ENCODE measurements at places on chromosomes 7 and 10.

DNA sequence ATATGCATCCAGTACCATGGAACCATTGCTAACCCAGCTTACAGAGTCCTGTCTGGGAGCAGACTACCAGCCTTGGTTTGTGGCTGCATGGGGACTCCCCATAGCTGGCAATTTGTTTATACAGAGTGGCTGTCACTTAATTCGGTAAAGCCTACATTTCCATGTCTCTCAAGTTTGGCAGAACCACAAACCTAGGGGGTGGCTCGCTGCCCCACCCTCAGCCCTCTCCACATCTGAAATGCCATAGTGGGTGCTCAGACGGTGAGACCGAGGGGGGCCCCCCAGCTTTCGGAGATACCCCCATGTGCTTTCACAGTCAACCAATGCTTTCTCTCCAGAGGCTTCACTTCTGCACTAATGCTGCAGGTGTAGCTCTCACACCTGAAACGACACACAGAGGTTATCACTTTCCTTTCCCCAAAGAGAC, 75.5 kb upstream of the KAT6B start:
- DNase-seq, result no peak

GRCh38 chr7:54898659-54899340, 120.0 kb upstream of the EGFR start:
- DNase-seq, result no peak

DNA sequence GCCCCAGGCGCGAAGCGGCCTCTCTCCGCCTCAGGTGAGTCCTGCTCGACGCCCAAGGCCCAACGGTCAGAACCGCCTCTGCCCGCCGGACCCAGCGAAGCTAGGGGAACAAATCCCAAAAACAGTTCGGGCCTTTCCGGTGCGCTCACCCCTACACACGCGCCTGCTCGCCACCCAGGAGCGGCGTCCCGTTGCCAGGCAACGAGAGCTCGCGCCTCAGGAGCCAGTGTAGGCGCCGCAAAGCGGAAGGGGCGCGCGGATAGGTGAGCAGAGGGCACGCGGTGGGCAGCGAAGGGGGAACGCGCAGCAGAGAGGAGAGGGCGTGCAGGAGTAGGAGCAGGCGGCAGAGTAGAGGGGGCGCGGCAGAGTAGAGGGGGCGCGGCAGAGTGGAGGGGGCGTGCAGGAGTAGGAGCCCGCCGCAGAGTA, at the start of the genes DYDC1 and DYDC2:
TSS of gene DYDC1 (minus strand) at position 193 of the 426 bp plus-strand sequence. CDS start 4,154 bp downstream, outside the sequence.
TSS of gene DYDC2 (plus strand) at position 219 of the 426 bp plus-strand sequence. CDS start 5,663 bp downstream, outside the sequence.
- peak; percentile 54 for DNase-seq

DNA sequence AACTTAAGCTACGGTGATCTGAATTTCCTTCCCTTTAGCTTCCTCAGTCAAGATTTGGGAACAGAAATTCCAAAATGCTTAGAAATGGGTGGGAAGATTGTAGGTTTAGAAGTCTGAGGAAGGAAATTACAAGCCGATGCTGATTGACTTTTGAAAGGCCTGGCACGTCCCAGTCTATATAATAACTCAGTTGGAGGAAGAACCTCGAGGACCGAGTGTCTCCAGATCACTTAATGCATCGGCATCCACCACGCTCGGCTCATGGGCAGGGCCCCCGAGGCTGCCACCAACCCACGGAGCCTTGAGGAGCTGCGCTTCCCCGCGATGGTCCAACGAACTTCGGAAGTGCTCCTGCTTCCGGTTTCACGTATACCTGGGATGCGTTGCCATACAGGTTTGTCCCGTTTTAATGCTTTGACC, 10.4 kb upstream of the SP8 start:
- DNase-seq, result no peak

- no peak for DNase-seq
Observed at GRCh38 chr7:91628742-91629141, 251.8 kb downstream of the MTERF1 start.

DNA sequence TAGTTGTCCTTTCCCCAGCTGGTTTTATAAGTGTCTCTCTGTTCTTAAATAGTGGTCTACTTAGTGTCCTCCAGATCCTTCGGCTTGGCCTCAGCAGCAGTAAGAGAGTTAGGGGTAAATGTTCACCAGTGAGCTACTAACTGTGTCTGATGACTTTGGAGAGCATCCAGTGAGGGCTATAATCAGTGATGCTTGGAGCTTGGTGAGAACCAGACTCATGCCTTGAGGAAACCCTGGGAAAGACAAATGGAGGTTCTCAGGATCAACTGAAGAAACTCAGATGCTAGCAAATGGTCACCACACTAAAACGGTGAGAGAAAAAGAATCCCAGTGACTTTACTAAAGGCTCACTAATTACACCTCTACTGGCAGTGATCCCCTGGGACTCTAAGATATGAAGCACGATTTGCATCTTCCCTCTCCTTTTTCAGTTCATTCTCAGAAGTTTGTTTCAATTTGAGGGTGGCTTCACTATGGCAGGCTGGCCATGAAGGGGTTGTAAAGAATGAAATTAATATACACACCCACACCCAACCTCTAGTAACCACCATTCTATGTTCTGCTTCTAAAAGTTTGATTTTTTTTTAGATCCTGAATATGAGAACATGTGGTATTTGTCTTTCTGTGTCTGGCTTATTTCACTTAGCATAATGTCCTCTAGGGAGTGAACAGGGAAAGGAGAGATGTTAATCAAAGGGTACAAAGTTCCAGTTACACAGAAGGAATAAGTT, 177.9 kb downstream of the PDE1C start:
- no peak for DNase-seq

DNA sequence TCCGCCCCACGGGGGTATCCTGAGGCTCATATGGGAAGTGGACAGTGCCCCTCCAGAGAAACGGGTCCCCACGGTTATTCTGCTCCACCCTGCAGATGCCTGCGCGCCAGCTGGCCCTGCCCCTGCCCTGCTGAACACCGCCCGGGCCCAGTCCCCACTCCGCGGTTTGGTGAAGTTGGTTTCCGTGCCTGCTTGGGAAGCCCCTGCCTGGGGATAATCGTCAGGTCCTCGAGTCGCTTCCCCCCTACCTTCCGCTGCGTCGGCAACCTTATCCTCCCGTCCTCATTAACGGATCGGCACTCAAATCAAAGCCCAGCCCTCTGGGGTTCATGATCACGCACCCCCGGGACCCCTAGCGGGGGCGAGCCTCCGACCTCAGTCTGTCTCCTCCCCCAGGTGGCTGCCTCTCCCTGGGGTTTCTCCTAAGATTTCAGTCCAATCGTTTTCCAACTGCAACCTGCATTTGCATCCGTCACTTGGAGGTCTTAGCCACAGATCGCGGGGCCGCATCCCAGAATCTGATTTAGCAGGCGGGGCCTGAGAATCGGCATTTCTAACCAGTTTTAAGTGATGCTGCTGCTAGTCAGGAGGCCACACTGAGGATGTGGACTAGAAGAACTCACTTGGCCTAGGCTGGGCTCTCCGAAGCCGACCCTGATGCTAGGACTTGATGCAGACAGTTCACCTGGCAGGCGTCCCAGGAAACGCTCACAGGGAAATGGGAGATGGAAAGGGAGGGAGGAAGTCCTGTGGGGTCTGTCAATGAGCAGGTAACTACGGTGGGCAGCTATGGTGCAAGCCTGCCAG, 27.6 kb downstream of the WDR86 start:
- DNase-seq, result no peak

- DNase-seq, result no peak
Observed at GRCh38 chr7:26441002-26441521, 149.4 kb downstream of the SNX10 start.

- no peak for DNase-seq
Observed at GRCh38 chr10:22346096-22346661, 883 bp downstream of the SPAG6 start.

DNA sequence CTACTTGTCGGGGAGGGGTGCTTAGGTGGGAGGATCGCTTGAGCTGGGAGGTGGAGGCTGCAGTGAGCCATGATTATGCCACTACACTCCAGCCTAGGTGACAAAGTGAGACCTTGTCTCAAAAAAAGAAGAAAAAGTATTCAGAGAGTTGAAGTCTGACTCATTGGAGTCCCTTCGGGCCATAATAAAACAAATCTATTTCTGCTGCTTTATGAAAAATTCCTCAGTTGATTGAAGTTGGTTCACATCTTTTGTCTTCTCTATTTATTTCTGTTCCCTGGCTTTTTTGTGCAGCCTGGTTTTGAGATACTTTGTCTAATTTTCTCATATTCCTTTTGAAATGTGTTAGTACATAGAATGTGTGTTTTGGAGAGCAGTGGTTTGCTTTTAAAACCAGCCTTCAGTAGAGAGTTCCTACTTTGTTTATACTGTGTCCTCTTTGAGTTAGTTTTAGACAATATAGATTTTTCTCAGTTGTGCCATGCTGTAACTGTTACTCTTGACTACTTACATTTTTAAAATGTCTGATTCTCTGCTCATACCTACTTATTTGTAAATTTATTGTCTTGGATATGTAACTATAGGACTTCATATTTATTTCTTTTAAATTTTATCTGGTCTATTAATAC, 36.7 kb downstream of the LUC7L2 start:
- DNase-seq, result no peak

DNA sequence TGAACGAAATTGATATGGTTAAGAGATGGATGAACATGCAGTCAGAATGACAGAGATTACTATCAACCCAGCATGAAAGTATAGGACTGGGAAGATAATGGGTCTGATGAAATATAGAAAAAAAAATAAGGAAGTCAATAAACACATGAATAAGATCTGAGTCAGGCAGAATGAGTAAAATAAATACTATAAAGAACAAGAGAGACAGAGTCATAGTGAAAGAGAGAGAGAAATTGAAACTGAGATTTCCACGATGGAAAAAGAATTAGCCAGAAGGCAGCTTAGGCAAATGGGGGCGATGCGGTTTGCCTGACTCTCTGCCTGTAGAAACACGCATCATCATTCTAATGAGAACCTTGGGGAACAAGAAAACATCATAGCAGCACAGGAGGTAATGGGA, 26.6 kb downstream of the SEMA3D start:
- no peak for DNase-seq

- no peak for DNase-seq
Observed at GRCh38 chr10:102601639-102602038, 42.6 kb upstream of the TRIM8 start.

DNA sequence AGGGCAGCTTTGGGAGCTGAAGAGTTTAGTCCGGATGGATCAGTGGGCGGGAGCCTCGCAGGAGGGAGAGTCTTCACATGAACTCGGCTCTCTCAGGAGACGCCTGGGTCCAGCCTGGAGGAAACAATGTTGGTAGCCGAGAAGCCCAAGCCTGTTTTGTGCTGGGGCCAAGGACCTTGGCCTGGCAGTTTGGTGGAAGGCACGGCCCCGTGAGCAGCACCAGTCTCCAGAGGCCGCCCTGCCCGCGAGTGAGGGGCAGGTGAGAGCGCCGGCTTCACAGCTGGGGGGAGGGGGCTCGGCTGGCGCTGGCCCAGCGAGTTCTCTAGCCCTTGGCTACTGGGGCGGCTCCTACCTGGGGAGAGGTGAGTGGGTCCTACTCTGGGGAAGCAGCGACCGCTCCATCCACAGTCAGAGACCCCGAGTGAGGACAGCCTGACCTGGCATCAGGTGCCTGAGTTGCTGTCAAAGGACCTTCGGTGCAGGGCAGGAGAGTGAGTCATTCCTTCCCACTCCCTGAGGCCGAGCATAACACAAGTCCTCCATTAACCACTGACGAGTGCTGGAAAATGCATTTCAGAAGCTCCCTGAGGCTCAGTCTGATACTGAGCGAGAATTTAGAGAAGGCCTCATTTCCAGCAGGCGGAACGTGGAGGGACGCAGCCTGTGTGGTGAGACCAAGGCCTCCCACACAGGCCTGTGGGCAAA, 89.3 kb upstream of the DIP2C start:
- DNase-seq, result no peak

- no peak for DNase-seq
Observed at GRCh38 chr10:1037098-1037497, 11.4 kb upstream of the IDI2 start.

DNA sequence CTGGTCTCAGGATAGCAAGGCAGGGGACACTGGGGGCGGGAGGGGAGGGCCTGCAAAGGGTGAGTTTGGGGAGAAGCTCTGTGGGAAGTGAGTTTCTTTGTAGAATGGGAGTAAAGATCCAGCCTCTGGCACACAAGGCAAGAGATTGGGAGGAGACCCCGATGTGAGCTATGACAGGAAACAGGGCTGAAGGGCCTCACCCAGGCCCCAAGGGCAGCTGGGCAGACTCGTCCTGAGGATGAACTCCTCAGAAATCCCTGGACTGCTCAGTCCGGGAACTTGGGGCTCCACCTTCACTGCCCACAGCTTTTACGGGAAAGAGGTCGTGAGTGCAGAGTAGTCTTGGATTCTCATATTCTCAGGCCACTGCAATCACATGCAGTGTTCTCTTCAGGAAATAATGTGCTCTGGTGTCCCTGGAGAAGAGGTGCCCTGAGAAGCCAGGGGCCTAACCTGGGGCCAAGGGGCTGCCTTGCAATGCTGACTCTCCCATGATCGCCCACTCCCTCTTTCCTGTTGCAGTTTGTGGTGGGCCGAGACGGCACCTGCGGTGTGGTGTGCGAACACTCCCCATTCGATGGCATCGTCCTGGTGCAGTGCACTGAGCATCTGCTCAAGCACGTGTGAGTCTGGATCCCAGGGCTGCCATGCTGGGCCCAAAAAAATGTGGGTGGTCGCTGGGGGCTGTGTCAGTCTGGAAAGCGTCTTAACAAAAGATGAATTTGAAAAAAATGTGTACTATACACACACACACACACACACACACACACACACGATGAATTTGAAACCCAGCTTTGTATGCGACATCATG, 31.3 kb upstream of the C10orf53 start:
- no peak for DNase-seq

DNA sequence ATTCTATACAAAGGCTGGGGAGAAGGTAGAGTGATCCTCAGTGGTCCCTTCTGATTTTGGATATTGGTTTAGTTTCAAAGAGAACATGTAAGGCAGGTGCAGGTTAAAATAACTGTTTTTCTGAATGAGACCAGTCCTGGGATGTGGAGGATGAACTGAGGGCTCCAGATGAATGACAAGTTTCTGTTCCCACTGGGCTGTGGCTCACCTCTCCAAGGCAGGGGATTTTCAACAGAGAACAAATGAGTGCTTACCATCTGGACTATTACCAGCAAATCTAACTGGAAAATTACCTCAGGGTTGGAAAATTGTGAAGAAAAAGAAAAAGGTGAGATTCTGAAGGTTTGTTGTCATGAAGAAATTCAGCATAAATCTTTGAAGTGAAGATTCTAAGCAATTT, 8.0 kb downstream of the LAMB4 start:
- no peak for DNase-seq

- no peak for DNase-seq
Observed at GRCh38 chr10:110413049-110413783, 84.5 kb upstream of the DUSP5 start.

GRCh38 chr7:32378988-32379387, 111.2 kb downstream of the LSM5 start:
- no peak for DNase-seq
